ENCODE measurements at places on chromosomes 5 and 9.

DNA sequence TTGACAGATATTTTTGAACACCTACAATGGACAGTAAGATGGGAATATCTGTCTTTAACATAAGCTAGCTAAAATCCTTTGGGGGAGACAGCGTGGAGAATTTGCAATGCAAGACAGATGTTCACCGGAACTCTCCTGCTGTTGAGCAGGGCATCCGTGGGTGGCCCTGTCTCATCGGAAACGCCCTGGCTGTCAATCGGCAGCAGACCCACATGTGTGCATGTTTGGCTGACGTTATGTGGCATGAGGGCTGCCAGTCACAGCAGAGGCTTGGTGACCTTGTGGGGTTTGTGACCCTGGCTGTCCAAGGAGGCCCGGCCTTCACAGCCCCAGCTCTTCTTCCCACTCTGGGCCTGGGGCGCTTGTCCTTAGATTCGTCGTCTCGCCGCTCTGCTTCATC lies 129.7 kb upstream of the OTULINL start:
- DNase-seq = no peak

- DNase-seq = no peak
Observed at GRCh38 chr5:170388818-170389549, at the start of gene KCNMB1. Gene KCNMB1 (minus strand): TSS chr5:170389367. CDS start chr5:170385447, 3,920 bp downstream.

- DNase-seq = no peak
Observed at GRCh38 chr5:137649228-137649935, 86.5 kb downstream of the KLHL3 start.

DNA sequence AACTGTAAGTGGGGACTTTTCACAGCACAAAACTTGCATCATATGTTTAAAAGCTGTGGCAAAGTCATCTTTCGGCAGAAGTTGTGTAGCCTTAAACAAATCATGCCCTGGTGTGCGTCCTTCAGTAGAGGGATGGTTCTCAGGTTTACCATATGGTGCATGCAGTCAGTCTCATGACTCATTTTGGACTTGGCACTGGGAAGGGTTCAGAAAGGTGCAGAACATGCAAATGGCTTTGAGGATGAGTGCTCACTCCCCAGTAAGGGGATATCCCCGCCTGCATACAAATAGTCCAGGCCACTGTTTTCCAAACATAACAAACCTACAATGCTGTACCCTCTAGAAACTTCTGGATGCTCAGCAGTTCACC lies 260.3 kb downstream of the NDUFS4 start:
- no peak for DNase-seq

GRCh38 chr9:85451680-85452079 lies 290.1 kb downstream of the AGTPBP1 start:
- DNase-seq = no peak

- DNase-seq = no peak
Observed at GRCh38 chr9:88925481-88925880, 65.8 kb upstream of the S1PR3 start.

GRCh38 chr9:122179690-122180074 lies 20.0 kb downstream of the MORN5 start:
- no peak for DNase-seq

GRCh38 chr9:38067859-38068681 lies 957 bp downstream of the SHB start:
- DNase-seq = no peak

- no peak for DNase-seq
Observed at GRCh38 chr5:135013947-135014570, 20.0 kb downstream of the PITX1 start.

GRCh38 chr9:7266911-7267595 lies 509.3 kb downstream of the KDM4C start:
- peak; percentile 80 for DNase-seq

DNA sequence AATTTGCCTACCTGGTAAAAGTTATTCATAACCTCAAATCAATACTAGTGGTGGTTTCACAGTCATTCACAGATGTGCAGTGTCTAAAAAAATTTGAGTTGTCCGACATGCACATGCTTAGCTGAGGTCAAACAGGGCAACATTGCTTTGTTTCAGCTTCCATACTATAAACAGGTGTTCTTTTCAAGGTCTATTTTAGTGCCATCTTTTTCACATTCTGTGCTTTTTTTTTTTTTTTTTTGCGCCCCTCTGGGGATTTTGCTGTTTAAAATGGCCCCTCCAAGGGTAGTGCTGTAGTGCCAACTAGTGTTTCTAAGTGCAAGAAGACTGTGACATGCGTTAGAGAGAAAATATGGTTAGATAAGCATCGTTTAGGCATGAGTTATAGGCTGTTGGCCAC lies 14.5 kb downstream of the PHAX start:
- DNase-seq = no peak

GRCh38 chr9:706606-707459 lies 134.7 kb upstream of the DMRT1 start:
- peak; percentile 27 for DNase-seq

- DNase-seq = no peak
Observed at GRCh38 chr9:135370411-135371375, 108.9 kb upstream of the PPP1R26 start.

GRCh38 chr5:178396796-178397720 lies 164.5 kb upstream of the PHYKPL start:
- DNase-seq = no peak

DNA sequence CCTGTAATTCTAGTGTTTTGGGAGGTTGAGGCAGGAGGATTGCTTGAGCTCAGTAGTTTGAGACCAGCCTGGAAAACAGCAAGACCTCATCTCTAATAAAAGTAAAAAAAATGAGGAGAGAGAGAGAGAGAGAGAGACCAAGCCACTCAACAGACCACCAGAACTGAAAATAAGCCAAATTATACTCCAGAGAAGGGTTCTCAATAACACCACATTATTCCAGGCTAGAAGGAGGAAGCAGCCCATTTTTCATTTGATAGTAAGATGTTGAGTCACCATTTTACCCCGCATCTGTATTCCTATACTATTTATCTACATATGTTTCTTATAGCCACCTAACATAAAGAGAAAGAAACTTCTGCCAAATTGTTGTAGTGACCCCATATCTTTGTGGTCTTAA lies 134.8 kb downstream of the PCSK5 start:
- no peak for DNase-seq

DNA sequence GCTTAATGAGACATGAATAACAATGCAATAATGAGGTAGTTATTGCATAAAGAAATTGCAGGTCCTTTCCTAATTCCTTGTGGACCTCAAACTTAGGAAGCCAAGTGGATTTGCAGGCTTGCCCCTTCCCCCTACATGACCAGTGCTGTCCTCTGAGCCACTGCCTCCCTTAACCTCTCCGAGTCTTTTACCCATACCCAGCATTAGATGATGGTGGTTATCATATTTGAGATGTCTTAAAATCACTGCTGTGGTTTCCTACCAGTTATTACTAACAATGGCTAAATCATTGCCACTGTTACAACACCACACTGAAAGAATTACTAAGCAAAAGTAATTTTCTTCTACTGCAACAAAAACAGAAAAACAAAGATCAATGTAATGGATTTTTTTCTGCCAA lies 170.8 kb downstream of the EDIL3 start:
- no peak for DNase-seq

Data from NCI-H1417 (cell line).